BJ (cell line): ENCODE measurements at places on chromosomes 6 and 20. TPM values are rescaled to one million over a fixed set of nuclear protein-coding genes. Genes with fewer than 3 reads are reported as not detected.

The NMBR gene
- polyA plus RNA-seq, result 0.07 TPM in 1 of 2 replicates, not detected in the other

DNA sequence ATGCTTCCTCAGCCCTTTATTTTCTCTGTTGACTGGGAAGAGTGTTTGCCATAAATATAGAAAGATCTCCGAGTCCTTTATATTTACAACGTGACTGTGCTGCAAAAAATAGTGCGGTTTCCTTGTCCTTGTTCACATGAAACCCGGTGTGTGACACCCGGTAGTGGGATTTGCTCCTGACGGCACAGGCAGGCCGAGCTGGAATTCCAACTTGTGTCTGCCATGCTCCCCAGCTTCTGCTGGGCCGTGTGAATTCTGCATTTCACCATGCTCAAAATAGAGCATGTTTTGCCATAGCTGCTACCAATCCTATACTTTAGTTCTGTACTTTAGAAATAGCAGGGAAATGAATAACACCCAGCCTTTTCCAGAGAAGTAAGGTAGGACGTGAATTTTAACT, 60.3 kb upstream of the PDE10A start:
- no peak for DNase-seq

- DNase-seq, result no peak
Observed at GRCh38 chr20:53070706-53071392, 98.7 kb downstream of the TSHZ2 start.

DNA sequence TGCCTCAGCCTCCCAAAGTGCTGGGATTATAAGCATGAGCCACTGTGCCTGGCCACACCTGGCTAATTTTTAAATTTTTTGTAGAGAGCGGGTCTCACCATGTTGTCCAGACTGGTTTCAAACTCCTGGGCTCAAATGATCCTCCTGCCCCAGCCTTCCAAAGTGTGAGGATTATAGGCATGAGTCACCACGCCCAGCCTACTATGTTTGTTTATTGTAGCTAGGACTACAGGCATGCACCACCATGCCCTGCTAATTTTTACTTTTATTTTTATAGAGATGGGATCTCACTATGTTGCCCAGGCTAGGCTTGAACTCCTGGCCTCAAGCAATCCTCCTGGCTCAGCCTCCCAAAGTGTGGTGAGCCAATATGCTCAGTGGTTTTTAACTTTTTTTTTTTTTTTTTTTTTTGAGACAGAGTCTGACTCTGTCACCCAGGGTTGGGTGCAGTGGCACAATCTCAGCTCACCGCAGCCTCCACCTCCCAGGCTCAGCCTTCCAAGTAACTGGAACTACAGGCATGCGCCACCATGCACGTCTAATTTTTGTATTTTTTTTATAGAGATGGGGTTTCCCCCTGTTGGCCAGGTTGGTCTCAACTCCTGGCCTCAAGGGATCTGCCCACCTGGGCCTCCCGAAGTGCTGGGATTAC, 12.0 kb upstream of the DDX43 start:
- DNase-seq, result no peak

GRCh38 chr6:18464176-18464575, 77.0 kb downstream of the RNF144B start:
- no peak for DNase-seq
